T follicular helper cell (primary cell): ENCODE measurements at places on chromosomes 5 and 9.

- DNase-seq = peak; percentile 14
These were observed 13.3 kb downstream of the SLC25A46 start for GRCh38 chr5:110751902-110752762.

DNA sequence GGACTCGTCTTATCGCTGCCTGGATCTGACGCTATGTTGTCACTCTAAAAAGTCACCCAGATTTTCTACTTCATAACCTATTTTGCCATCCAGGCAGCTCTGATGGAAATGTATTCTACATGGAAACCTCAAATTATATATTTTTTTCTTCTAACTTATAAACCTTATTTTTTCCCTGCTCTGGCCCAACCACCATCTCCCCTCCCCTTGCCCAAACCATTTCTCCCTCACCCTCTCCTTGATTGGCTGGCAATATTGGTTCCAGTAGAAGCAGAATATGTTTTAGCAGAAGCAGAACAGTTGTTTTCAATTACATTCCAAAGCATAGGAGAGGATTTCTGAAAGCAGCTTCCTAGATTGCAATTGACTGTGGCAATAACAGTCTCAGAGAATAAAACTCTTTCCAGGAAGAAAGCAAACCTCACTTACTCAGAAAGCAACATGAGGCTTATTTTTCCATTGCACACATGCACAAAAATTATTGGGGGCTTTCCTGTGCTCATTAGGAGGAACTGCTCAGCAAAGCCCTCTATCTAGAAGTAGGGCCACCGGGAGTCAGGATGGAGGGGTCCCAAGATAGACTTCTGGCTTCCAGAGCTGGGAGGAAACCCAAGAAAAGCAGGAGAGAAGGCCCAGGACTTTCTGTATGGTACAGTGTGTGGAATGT, 191.8 kb downstream of the ESM1 start:
- DNase-seq = no peak

GRCh38 chr9:7118633-7119032, 360.9 kb downstream of the KDM4C start:
- DNase-seq = no peak

DNA sequence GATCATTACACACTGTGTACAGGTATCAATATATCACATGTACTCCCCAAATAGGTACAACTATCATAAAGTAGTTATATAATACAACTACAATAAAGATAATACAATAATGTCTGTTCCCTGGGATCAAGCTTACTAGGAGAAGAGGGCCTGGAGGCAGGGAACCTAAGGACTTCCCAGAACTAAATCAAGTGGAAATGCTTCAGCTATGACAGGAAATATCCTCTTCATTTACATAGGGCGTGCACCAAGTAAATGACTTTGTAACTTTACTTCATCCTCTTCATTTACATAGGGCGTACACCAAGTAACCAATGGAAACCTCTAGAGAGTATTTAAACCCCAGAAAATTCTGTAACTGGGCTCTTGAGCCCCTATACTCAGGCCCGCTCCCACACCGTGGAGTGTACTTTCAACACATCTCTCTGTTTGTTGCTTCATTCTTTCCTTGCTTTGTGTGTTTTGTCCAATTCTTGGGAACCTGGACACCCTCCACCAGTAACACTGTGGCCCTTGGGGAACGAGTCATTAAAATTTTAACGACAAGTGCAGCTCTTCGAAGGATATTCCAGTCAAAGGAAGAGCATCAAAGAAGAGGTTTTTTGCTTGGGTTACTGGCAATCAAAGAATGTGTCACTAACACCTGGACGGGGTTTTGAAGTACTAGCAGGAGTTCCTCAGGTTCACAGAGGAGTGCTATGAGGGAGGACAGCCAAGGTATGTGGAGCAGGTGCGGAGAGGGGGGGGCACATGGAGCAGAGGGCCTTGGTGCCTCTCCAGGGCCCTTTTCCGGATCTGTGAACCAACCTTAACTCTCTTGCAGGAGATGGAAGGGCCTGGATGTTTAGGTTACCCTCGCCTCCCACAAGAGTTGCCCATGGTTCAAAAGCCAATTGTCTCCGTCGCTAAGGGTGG, 106.6 kb upstream of the DAP start:
- DNase-seq = no peak

- no peak for DNase-seq
These were observed 1081.7 kb upstream of the EDIL3 start for GRCh38 chr5:85466423-85466822.

DNA sequence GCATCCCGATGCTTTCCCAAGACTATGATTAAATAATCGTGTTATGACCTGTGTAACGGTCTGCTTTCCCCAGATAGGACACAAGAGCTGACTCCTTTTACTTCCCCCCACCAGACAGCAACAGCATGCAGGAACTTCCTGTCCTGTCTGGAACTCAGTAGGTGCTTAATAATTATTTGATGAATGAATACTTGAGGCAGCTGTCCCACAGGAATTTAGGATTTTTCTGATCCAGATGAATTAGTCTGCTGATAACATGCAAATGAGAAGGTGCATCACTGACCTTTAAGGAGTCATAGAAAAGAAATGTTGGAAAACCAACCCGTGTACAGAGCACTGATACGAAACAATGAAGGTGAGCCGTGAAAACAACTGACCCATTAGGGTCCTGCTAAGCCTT, 12.2 kb downstream of the RNF130 start:
- no peak for DNase-seq
